Left lung (tissue), 14 donors: ENCODE measurements at places on chromosomes 7 and 10. TPM values are rescaled to one million over a fixed set of nuclear protein-coding genes. Genes with fewer than 3 reads are reported as not detected.

- no peak for DNase-seq
Observed at GRCh38 chr7:108038986-108039385, 36.0 kb upstream of the LAMB1 start.

DNA sequence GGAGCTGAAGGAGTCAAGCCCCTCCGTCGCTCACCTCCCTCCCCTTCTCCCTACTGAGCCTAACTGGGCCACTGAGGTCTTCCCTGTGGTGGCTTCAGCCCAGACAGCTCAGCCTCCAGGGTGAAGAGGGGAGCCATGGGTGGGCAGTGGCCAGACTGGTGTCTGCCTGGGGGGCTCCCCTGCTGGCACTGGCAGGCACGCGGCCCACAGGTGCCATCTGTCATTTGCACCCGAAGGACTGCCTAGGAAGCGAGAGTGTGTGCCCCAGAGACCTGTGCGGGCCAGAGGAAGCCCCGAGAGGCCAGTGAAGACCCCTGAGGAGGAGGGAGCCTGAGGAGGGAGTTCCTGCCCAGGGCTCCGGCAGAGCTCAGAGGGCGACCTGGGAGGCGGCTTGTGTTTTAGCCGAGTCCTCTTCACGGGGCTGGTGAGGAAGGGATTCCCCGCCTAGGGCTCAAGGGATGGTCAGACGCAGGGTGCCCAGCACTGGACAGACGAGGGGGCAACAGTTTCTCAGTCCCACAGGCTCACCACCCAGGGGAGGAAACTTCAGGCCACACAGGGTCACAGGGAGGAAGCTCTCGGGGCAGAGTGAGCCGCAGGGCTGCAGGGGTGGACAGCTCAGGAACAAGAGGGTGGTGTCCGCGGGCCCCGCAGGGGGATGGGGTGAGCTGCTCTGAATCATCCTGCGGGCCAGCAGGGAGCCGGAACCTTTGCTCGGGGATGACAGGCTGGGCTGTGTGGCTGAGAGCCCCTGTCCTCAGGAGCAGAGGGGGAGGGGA lies 76.2 kb upstream of the PPP2R2D start:
- peak; percentile 70 for DNase-seq

DNA sequence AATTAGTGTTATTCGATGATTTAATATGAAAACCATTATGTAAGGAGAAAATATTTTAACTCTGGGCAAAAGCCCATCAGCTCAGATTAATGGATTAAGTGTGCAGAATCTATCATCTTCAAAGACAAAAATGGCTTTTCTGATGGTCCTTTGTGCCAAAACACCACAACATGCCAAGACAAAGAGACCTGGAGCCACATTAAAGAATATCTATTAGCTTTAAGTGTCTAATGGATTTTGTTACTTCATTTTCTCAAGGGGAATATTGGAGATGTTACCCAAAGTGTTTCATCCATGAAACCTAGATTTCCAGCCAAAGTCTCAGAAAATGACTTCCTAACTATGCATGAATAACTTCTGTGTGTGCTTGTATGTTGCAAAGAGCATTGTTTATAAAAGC lies 57.3 kb downstream of the MKX start:
- no peak for DNase-seq

DNA sequence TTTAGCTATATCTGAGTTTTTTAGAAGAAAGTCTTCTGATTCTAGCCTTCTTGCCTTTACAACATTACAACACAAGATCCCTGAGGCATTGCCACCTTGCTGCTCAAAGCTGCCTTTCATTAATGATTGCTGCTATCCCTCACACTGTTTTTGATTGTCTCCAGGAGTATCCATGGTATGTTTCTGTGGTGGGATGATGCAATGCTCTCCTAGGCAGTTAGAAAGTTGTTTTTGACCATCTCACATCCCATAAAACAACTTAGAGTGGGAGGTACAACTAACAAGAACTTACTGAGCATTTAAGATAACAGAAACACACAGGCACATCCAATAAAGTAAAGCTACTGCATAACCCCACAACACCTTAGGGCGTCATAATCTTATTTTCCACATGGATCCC lies 1156.0 kb upstream of the LRRTM3 start:
- DNase-seq = no peak

GRCh38 chr10:70985824-70986622 lies 97.7 kb upstream of the PCBD1 start:
- no peak for DNase-seq

DNA sequence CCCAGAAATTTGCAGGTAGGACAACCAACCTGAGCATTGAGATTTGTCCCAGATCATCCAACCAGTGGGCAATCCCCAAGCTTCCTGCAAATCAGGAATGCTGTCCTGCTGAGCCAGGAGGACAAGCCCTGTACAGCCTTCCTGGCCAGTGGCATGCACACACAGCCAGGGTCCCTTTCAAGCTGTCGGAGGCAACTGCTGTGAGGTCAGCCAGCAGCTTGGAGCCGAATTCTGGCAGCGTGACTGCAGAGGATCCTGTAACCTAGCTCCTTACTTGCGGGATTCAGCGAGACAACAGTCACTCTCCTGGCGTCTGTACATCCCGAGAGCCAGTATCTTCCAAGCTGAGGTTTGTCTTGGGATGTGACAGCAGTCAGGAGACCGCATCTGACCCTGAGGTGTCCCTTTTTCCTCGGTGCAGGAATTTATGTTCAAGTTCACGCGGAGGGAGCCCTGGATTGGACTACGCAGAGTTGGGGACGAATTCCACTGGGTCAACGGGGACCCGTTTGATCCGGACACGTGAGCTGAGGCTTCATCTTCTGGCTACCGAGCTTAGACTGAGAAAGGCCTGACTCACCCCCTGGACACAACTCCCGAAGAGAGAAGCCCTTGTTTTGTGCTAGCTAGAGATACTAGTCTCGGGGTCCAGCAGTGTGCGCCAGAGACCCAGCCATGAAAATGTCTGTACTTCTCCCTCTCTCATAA lies 18.3 kb downstream of the CLEC2L start:
- DNase-seq = no peak

DNA sequence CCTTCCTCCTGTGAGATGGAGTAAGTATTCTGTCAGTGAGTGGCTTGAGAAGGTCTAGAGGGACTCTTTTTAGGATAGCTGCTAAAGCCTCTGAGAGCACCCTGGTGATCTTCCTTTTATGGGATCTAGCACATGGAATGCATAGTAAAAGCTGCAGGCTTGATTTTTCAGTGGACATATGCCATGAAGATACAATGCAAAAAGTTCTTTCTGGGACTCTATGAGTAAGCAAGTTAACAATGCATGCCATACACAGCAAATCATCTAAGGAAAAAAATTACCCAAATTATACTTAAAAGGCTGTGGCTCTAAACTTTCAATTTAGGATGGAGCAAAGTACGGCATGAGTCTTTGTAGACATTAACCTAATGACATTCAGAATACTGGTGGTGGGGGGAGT lies 154.5 kb downstream of the SGMS1 start:
- DNase-seq = no peak

DNA sequence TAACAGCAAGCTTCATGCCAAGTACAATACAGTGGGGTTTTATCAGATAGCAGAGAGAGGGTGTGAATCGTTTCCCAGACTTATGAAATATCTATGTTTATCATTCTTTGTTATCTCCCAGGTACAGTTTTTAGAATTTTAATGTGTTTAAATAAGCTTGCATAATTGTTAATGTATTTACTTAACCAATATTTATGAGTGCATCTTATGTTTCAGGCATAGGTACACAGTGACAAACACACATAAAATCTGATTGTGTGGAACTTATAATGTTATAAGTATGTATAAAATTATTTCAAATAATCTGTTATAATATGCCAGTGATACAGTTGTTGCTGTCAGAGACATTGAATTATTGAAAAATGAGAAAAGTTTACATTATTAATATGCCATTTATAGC lies 1011.4 kb upstream of the C7orf33 start:
- no peak for DNase-seq

- DNase-seq = no peak
Observed at GRCh38 chr10:21458126-21458871, 67.2 kb downstream of the SKIDA1 start.

- DNase-seq = no peak
Observed at GRCh38 chr10:130656187-130656575, 520.0 kb downstream of the GLRX3 start.

GRCh38 chr10:50567384-50567783 lies 56.4 kb downstream of the SGMS1 start:
- no peak for DNase-seq

GRCh38 chr10:16945593-16945992 lies 128.4 kb upstream of the RSU1 start:
- no peak for DNase-seq

FAM149B1 gene
- polyA plus RNA-seq = 58.8 TPM
